Upper lobe of left lung (tissue), 6 donors: ENCODE measurements at places on chromosomes 16 and 17.

- no peaks in the 10 kb centered on the region for H3K36me3 ChIP-seq
- no peaks in the 10 kb centered on the region for H3K27me3 ChIP-seq
- peaks cover 4% of the 10 kb centered on the region for H3K4me1 ChIP-seq
- H3K4me3 ChIP-seq = no peak overlapping the region
- peak; percentile 68 for DNase-seq
These were observed 12.4 kb upstream of the TAC4 start for GRCh38 chr17:49859991-49860953.

- no peak overlapping the region for H3K4me3 ChIP-seq
- H3K36me3 ChIP-seq = no peaks in the 10 kb centered on the region
- no peaks in the 10 kb centered on the region for H3K27me3 ChIP-seq
- no peak for DNase-seq
These were observed 8.9 kb downstream of the MPP2 start for GRCh38 chr17:43898446-43898845.

GRCh38 chr17:55564081-55564480 lies 52.8 kb upstream of the SMIM36 start:
- no peaks in the 10 kb centered on the region for H3K27me3 ChIP-seq
- no peak for DNase-seq
- H3K4me1 ChIP-seq = no peaks in the 10 kb centered on the region
- no peak overlapping the region for H3K27ac ChIP-seq
- no peak overlapping the region for H3K4me3 ChIP-seq

- H3K27ac ChIP-seq = no peak overlapping the region
- no peaks in the 10 kb centered on the region for H3K27me3 ChIP-seq
- no peak overlapping the region for H3K4me3 ChIP-seq
- H3K4me1 ChIP-seq = no peaks in the 10 kb centered on the region
- H3K36me3 ChIP-seq = no peaks in the 10 kb centered on the region
These were observed 320.1 kb downstream of the CBLN1 start for GRCh38 chr16:48961546-48961945.

DNA sequence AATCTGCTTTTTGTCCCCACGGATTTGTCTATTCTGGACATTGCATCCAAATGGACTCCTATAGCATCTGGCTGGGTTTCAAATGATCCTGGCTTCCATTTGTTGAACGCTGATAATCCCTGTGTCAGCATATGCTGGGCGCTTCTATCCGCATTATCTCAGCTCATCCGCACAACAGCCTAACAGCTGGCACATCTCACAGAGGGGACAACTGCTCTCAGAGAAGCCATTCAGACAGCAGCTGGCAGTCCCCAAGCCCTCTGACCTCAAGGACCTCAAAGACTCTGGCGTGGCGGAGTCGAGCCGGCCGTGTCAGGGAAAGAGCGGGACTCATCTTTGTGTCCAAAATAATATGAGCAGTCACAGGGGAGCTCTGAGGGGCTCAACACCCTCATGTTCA lies 82.3 kb downstream of the NT5M start:
- DNase-seq = no peak
- no peak overlapping the region for H3K27ac ChIP-seq
- no peaks in the 10 kb centered on the region for H3K27me3 ChIP-seq
- H3K4me3 ChIP-seq = no peak overlapping the region

DNA sequence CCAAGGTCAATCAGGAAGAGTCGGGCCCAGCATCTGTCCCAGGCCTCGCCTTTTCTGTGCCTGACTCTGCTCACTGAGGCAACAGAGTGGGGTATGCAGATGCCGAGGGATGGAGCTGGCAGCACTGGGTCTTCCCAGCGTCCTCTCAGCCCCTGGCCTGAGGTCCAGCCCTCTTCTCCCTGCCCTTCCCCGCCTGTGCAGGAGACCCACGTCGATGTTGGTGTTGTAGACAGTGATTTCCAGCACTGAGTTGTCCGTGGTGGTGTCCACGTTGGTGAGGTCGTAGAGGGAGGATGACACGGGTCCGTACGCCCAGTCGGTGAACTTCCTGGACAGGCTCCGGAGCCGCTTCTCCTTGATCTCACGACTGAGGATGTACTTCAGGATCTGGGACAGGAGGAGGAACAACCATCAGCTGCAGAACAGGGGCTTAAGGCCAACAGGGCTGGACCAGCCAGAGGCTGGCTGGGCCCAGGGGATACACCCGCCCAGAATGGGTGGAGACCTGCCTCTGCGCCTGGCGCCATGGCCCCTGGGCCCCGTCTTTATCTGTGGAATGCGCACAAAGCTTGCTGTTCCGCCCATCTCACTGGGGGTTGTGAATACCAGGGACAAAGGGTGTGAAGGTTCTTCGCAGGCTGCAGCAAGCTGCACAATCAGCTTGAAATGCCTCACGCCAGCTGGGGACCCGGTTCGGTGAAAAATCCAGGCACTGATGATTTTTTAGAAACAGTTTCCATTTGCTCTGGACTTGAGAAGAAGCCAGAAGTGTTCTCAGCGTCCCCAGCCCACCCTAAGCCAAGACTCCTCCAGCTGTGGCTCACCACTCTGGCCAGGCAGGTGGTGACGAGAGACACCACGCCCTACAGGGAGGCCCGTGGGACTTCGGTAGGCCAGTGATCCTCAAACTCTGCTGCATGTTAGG lies 27.5 kb downstream of the TRPV3 start:
- H3K27me3 ChIP-seq = no peaks in the 10 kb centered on the region
- no peaks in the 10 kb centered on the region for H3K4me1 ChIP-seq
- no peak for DNase-seq
- H3K4me3 ChIP-seq = no peak overlapping the region
- H3K27ac ChIP-seq = no peak overlapping the region

DNA sequence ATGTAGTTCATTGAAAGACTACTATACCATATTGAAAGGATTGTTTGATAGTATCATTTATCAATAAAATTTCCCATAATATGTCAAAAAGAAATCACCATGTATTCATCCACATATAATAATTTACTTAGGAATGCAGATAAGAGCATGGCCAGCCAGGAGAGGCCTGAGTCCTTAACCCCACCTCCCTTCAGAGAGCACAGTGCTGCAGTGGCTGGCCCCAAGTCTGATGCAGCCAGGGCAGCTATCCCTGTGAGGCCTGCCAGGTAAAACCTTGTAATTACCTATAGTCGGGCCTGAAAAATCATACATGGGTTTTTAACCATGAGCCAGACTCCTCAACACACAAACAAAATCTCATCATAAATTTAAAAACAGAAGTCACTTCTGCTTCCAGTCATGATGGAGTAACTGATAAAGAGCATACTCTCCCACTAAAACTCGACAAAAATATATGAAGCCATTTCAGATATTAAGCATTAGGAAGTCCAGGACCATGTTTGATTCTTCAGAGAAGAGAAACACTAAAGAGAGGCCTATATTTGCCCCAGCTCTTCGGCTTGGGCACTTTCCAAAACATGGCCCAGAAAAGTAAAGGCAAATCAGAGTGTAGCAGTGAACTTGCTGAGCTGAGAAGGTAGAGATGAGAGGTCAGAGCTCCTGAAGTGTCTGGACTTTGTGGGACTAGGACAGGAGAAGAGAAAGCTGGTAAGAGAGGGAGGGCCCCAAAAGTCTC lies 40.9 kb upstream of the CCNF start:
- peaks cover 3% of the 10 kb centered on the region for H3K4me1 ChIP-seq
- no peaks in the 10 kb centered on the region for H3K27me3 ChIP-seq
- H3K4me3 ChIP-seq = no peak overlapping the region
- no peak overlapping the region for H3K27ac ChIP-seq

DNA sequence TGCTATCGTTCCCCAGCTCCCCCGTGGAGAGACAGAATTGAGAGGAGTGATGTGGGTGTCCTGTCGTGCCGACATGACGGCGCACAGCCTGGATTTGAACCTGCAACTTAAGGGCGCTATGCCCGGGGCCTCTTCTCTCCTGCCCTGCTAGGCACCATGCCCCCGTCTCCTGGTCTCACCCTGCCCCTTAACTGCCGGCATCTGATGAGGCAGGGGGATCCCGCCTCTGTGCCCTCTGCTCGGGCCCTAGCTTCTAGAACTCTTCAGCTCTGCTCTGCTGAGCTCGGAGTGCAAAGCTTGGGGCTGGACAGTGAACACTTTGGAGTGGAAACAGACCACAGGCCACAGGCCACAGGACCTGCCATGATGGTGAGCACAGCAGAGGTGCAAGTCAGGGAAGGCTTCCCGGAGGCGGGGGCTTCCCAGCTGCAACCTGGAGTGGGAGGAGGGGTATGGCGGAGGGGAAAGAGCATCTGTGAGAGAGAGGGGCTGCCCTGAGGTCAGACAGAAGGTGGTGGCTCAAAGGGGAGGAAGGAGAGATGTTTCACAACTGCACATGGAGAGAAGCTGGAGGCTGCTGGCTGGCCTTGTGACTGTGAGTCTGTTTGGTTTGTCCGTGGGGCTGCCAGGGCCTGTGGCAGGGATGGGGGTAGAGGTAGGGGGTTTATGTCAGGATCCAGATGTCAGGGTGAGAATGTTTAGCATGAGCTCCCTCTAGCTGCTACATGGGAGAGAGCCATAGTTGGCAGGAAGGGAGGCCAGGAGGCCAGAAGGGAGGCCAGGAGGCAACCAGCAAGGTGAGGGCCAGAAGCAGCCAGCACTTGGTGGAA lies 107.8 kb downstream of the CRLF3 start:
- no peaks in the 10 kb centered on the region for H3K36me3 ChIP-seq
- peaks cover 13% of the 10 kb centered on the region for H3K4me1 ChIP-seq
- no peak overlapping the region for H3K4me3 ChIP-seq
- no peak overlapping the region for H3K27ac ChIP-seq

GRCh38 chr16:2333231-2333630 lies 7.3 kb downstream of the ABCA3 start:
- H3K36me3 ChIP-seq = no peaks in the 10 kb centered on the region
- H3K27me3 ChIP-seq = no peaks in the 10 kb centered on the region
- peaks cover 9% of the 10 kb centered on the region for H3K4me1 ChIP-seq

DNA sequence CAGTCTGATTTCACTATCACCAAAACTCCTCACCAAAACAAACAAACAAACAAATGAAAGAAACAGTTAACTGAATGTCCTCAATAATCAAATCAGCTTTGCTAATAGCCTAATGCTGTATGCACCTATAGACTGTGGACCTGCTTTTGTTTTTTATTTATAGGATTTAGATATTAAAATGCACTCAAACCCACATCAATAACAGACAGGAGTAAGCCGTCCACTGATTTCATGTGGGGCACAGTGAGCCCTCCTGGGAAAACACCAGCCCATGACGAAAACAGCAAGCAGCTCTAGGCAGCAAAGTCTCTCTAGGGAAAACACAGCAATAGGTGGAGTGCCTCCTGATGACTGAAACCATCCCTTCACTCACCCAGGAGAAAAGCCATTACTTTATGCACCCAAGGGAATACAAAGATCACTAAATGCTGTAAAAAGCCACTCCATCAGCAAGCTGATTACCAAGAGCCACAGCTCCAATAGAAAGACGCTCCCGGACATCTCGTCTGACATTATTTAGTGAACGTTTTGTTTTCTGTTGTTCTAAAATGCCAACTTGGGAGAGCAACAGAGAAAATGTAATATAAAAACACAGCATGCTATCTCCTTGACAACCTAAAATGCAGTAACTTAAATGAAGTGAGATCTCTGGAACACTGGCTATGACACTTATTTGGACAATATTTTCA lies 47.8 kb downstream of the ANKFY1 start:
- H3K4me1 ChIP-seq = peaks cover 14% of the 10 kb centered on the region
- H3K27me3 ChIP-seq = no peaks in the 10 kb centered on the region
- peaks cover 7% of the 10 kb centered on the region for H3K36me3 ChIP-seq
- no peak overlapping the region for H3K4me3 ChIP-seq

- H3K27ac ChIP-seq = no peak overlapping the region
- H3K4me1 ChIP-seq = no peaks in the 10 kb centered on the region
- H3K36me3 ChIP-seq = no peaks in the 10 kb centered on the region
- no peak for DNase-seq
- H3K27me3 ChIP-seq = no peaks in the 10 kb centered on the region
- H3K4me3 ChIP-seq = no peak overlapping the region
These were observed 19.6 kb downstream of the ZFPM1 start for GRCh38 chr16:88472637-88473205.

GRCh38 chr16:50696575-50697420 lies 3.4 kb downstream of the NOD2 start:
- peak overlapping the region; percentile 88 for H3K27ac ChIP-seq
- no peaks in the 10 kb centered on the region for H3K36me3 ChIP-seq
- H3K4me3 ChIP-seq = peak overlapping the region; percentile 54
